ENCODE measurements at places on chromosomes 12 and 14.

DNA sequence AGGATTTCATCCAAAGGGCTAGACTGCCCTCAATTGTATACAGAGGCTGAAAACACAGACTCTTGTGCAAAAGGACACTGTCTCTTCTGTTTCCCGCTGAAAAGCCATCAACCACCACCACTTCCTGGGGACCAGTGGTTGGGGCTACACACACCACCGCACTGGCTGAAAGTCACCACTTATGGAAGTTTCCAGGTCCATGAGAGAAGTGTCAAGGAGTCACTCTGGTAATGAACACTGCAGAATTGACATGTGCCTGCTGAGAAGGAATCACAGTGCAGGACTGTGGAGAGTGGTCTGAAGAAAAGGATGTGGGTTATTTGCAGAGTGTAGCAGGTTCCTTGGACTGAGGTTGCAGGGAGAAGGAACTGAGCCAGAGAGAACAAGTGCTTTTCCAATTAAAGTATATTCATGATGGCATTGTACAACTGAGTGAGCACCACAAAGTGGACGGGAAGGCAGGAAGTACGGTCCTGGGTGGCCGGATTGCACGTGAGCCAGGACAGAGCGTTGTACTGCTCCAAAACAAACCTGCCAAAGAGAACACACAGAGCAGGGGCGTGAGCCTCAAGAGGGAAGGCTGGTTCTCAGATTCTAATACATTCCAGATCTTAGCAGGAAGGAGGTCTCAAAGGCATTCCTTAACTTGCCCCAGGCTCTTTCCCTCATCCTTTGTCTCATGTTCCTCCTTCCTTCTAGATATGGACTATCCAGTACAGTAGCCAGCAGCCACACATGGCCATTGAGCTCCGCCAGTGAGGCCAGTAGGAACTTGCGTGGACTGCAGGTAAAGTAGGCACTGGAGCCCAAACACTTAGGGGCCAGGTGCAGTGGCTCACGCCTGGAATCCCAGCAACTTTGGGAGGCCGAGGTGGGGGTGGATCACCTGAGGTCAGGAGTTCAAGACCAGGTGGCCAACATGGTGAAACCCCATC is 316.4 kb downstream of the MED13L start:
- DNase-seq, result no peak

DNA sequence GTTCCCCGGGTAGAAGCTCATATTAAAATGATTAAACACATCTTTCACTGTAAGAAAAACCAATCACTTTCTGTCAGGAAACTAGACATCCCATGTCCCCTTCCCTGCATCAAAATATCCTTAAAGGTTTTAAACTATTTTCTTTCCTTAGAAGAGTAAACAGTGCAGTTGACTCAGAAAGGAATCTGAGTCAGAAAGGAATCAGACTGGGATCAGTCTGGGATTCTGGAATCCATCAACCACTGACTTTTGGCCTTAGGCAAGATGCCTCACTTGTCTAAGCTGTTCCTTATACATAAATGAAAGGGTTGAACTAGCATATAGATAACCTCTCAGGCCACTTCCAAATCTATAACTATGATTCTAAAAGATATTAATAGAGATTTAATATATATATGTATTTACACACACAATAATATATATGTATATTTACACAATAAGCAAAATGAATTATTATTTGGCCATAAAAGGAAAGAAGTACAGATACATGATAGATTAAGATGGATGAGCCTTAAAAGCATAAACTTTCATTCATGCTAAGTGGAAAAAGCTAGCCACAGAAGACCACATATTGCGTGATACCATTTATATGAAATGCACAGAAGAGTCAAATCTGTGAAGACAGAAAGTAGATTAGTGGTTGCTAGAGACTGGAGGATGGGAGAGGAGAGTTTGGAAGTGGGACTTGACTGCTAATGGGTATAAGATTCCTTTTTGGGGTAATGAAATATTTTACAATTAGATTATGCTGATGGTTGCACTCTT is 114.4 kb downstream of the SLC38A1 start:
- DNase-seq, result no peak

DNA sequence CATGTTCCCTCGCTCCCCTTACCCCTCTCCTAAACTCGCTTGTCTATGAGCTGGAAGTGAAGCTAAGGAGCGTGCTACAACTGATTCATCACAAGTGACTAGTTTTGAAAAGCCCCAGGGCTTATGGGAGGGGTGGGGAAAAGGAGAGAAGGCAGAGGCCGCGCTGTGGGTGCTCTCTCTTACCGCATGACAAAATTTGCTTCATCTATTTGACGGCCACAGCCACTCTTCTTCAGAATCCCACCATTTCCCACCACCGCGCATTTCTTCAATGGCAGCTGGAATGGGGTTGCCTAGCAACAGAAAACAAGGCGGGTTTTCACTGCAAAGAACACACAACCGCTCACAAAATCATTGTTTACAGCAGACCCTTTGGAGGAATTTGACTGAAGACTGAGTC is 79.4 kb downstream of the ST8SIA1 start:
- no peak for DNase-seq

DNA sequence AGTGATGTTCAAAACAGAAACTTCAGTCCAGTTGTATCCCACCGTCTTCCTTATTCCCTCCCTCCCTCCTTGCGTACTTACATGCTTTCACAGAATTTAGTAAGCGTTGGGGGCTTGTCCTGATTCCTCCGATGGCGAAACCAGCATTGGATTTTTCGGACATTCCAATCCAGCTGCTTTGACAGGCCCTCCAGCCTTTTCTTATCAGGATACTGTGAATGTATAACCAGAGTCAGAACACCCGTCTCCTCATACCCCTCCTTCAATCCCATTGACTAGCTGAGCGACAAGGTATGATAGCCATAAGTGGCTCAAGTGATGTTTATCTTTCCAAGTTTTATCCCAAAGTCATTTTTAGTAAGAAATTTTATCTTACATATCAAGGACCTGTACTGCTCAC is 24.2 kb downstream of the CERS5 start:
- DNase-seq, result no peak

DNA sequence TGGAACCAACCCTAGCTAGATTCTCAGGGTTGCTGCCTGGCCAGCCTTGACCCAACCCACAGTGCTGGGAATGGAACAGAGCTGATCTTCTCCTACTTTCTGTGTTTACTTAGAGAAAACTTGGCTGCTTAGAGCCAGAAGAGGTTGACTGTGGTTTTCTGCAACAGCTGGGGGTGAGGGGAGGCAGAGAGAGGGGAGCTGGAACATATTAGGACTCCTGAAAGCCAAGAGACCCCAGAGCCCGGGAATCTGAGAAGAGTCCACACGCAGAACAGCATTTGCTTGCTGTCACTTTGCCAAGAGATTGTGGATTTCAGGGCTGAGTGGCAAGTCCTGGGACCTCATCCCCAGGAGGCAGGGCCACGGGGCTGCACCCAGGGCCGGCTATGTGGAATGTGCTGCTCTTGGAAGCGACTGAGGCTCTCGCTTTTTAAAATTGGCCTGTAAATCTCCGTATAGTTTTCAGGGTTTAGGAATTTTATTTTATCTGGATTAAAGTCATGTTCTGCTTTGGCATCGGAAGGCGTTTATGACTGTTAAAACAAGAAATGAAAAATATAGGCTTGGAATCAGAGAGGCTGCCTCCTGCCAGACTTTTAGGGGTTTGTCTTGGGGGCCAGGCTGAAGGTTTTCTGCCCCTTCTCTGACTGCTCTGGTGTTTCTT is 22.3 kb upstream of the MED13L start:
- no peak for DNase-seq

- DNase-seq, result no peak
Measured at GRCh38 chr12:120092551-120093335, 23.8 kb downstream of the RAB35 start.

DNA sequence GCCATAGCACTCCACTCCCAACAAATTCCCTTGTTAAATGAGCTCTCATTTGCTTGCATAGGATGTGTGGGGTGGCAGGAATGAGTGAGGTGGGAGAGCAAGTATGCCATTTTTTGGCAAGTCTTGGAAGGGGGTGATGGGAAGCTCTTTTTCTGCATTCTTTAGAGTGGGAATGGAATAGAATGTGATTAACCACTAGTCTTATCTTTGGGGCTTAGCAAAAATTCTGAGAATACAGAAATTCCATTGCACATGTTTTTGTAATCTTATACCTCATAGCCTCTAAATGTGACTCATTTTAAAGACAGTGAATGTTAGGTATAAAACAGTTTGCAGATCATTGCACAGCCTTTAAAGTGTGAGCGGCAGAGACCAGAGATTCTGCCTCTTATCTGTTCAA is 28.4 kb upstream of the NEDD1 start:
- no peak for DNase-seq

DNA sequence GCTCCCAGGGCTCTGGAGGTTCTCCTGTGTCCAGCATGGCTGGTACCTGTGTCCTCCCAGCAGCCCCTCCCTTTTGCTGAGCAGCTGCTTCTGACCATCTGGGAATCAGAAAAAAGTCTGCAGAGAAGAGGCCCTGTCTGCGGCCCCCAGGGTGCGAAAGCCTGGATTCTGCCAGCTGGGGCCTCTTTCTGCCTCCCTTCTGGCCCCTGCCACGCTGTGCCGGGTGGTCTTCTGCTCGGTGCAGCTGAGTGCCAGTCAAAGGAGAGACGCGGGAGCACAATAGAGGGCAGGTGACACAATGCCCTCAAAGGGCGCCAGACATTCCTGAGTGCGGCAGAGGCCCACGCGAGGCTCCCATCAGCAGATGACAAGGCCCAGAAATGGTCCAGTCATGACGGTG is 12.6 kb downstream of the BTBD6 start:
- DNase-seq, result no peak

DNA sequence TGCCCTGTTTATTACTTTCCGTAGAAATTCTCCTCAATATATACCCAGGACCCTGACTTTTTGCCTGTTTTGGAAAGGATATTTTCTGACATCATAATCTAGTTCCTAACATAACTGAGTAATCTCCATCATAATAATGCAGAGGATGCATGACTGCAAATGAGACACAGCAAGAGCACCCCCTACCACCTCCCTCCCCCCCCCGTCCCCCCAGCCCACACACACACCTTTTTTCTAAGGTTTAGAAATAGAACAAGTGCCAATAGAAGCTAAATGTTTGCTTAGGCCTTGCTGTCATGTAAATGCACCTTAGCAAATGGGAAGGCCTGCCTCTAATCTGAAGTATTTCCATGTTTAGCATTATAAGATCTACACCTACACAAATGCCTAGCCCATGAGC is at the start of gene PTHLH:
PTHLH (minus strand) TSS at position 13 of the 400 bp plus-strand sequence. CDS start 3,239 bp downstream, outside the sequence.
- DNase-seq, result no peak

DNA sequence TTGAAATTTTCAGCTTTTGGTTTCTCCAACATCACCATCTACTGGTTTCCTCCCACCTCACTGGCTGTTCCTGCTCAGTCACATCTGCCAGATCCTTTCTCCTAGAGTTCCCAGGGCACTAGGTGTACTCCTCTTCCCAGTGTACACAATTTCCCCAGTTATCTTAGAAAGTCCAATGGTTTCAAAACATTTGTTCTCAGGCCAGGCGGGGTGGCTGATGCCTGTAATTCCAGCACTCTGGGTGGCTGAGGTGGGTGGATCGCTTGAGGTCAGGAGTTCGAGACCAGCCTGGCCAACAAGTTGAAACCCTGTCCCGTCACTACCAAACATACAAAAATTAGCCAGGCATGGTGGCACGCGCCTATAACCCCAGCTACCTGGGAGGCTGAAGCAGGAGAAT is 60.7 kb downstream of the SPPL3 start:
- DNase-seq, result no peak

DNA sequence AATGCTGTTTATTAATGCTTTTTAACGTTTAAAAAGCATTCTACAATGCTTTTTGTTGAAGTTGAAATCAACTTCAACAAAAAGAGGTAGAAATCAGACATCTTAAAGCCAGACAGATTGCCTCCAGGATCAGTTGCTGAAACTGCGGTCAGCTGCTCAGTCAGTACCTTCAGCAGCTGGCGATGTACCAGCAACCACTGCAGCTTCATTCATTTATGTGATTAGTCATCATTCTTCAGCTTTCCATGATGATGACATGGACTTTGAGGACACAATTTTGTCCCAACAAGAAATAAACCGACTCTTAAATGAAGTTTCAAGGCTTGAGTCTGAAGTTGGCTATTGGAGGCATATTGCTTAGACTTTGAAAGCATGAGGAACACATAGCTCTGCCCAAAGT is 31.5 kb upstream of the NUAK1 start:
- no peak for DNase-seq

GRCh38 chr12:123064366-123064765 is 83.9 kb downstream of the ARL6IP4 start:
- DNase-seq, result no peak

DNA sequence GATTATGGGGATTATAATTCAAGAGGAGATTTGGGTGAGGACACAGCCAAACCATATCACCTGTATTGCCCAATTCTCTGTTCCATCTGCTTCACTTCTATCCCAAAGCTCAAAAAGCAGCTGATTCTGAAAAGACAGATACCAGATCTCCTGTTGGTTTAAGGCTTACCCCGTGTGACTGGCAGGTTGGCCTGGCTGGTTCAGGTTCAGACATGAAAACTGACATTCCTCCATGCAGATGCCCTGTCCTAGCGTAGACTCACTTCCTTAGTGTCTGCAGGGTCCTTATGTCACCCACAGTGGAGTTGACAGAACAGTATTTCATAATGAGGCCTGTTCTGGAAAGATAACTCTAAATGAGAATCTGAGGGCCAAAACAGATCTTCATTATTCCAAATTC is 61.1 kb upstream of the FLRT2 start:
- no peak for DNase-seq

DNA sequence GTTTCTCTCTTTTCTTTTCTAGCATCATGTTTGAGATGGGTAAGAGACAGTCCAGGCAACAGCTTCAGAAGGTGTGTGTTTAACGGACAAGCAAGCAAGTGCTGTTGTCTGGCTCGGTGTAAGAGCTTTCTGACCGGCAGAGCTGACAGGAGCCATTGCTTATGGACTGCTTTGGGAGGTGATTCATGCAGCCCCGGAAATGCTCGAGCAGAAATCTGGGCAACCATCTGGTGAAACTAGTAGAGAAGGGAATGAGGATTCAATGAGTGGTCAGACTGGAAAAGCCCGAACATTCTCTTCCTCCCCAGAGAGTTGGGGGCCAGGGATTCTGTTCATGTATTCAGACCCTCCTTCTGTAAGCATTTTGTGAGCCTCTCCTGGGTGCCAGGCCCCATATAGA is 24.4 kb downstream of the TUNAR start:
- DNase-seq, result no peak

Data from stimulated activated CD4-positive, alpha-beta T cell treated with anti-CD3 and anti-CD28 coated beads, Interleukin-1b, Interleukin-23, amount 100 ng/mL, for 24 hours (primary cell).